ENCODE measurements at places on chromosomes 5 and 9.

GRCh38 chr5:10896016-10896415 lies 135.0 kb upstream of the DAP start:
- DNase-seq = no peak

- no peak for DNase-seq
These were observed 170.9 kb downstream of the SEC61B start for GRCh38 chr9:99392986-99393385.

DNA sequence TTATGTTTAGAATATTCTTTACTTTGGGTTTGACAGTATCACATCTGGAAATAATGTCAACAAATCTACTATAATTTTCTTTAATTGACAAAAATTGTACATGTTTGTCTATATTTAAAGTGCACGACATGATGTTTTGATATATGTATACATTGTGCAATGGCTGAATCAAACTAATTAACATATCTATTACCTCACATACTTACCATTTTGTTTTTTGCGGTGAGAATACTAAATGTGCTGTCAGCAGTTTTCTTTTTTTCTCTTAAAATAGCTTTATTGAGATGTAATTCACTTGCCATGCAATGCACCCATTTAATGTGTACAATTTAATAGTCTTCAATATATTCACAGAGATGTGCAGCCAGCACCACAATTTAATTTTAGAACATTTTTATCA lies 10.6 kb upstream of the C6 start:
- DNase-seq = no peak

- DNase-seq = no peak
These were observed 146.4 kb downstream of the SGCD start for GRCh38 chr5:156473269-156473908.

Measured in NCI-H774 (cell line).